Inflammatory macrophage treated with lipopolysaccharide for 4 hours (primary cell): ENCODE measurements at places on chromosomes 3 and 15.

- DNase-seq: no peak
Observed at GRCh38 chr3:135240426-135240825, 445.4 kb downstream of the EPHB1 start.

- no peak for DNase-seq
Observed at GRCh38 chr3:107953722-107954121, 137.1 kb downstream of the CD47 start.

DNA sequence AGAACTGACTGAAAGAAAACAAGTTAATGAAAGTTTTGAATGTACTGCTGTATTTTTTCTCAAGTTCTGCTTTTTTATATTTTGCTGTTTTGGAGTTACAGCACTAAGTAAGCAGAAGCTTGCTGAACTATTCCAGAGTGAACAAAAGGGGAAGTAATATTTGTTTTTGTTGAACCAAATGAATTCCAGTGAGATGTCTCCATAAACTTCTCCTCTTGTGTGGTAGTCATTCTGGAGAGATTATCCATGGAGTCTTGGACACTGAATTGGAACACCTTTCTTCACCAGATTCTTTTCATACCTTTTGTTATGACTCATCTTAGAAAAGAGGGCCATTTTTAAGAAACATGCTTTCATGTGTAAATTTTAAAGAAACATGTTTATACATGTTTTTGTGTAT lies 8.8 kb downstream of the ANKUB1 start:
- DNase-seq: peak; percentile 86

- no peak for DNase-seq
Observed at GRCh38 chr15:61130950-61131942, 97.9 kb downstream of the RORA start.

GRCh38 chr15:72037321-72037720 lies 80.6 kb downstream of the MYO9A start:
- no peak for DNase-seq

GRCh38 chr3:128041344-128041743 lies 10.9 kb upstream of the SEC61A1 start:
- no peak for DNase-seq

DNA sequence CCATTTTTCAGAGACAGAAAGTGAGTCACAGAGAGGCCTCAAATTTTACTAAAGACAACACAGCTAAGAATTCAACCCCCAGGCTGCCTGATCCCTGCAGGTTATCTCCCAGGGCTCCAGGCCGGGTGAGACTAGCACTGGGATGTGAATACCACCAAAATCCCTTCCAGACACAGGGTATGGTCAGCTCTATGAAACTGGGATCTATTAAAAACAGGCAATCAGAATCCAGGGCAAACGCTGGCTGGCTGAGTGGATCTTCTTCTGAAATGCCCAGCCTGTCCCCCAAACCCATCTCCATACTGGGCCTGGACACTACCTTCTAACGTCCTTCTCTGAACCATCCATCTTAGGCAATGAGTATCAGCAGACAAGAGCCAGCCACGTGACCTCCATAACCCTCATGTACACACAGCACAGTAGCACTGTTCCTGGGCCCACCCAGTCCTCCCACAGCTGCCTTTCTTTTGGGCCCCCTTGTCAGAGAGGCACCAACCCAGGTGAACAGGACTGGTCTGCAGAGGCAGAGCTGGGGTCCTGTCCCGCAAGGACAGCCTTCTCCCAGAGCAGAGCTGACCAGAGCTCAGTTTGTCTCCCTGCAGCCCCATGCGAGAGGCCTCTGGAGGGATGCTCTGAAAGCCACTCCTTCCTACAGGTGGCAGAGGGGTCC lies 1.9 kb downstream of the RAB6B start:
- DNase-seq: no peak

GRCh38 chr3:107660306-107660976 lies 137.7 kb downstream of the BBX start:
- peak; percentile 63 for DNase-seq

DNA sequence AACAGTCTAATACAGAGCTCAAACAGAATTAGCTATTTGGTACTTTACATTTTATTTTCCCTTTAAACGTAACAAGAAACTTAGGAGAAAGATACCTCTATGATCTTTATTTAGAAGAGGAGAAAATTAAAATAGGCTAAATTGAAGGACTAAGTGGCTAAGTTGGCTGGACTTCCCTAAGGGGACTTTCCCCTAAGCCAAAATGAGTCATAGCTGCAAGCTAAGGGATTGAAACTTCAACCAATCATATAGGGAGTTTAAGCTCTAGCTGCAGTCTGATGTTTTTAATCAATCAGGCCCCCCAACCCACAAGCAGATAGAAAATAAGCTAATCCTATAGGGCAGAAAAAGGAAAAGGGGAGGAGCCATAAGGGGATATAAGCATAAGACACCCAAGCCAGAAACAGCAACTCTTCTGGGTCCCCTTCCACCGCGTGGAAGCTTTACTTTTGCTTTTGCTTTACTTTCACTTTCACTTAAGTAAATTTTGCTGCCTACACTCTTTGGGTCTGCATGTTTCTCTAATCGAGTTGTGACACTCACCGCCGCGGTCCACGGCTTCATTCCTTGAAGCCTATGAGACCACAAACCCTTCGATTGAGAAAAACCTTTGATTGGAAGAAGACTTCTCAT lies 1108.5 kb upstream of the EPHA6 start:
- peak; percentile 49 for DNase-seq

GRCh38 chr15:35486296-35486695 lies 59.7 kb downstream of the DPH6 start:
- DNase-seq: no peak

- no peak for DNase-seq
Observed at GRCh38 chr15:68852461-68852860, 31.8 kb upstream of the ANP32A start.

DNA sequence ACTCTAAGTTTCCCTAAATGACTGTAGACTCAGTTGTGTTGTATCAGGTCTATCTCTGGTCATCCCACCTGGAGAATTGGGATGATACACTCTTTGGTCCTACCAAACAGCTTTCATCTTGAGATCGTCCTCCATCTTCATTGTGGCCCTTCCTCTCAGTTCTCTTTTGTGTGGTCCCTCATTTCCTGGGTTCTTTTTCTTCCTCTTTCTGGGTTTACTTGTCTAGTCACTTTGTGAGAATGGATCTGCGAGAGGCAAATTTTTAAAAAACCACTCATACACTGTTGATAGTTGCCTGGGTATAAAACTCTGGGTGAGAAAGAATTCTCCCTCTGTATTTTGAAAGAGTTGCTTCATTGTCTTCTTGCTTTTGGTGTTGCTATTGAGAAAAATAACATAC lies 6.0 kb upstream of the AMOTL2 start:
- no peak for DNase-seq

GRCh38 chr3:140585828-140586227 lies 92.0 kb upstream of the TRIM42 start:
- no peak for DNase-seq

DNA sequence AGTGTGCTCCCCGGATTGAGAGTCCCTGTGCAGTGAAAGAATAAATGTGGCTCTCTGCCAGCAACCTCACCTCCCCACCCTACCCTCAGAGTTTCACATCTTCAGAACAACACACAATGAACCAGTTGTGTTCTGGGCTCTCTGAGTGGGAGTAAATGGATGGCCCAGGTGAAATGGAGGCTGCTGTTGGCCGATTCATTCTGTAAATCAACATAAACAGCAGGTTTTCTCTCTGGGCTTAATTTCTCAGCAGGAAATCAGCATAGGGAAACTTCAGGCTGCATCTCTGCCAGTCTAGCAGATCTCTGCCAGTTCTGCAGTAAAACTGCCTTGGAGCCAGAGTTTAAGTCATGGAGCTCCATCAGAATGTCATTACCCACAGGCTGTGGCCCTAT lies 54.6 kb upstream of the FURIN start:
- no peak for DNase-seq

DNA sequence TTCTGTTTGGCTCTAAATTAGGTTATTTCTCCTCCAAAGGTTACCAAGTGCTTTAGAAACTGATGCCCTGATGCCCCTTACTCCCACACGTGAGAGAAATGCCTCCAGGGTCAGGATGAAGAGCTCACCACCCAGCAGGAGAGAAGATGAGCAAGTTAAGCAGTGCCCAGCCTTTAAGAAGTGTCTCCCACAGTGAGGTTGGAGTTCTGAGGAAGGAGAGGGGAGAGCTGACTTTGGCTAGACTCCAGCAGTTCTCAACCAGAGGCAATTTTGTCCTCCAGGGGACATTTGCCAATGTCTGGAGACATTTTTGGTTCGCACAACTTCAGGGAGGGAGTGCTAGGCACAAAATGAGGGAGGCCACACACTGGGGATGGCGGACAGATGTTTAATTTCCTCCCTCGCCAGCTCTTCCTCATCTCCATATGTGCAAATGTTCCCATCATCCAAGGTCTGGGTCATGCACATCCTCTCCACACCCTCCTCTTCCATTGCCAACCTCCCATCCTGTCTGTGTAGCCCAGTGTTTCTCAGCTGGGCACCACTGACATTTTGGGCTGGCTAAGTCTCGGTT lies 50.6 kb upstream of the SLC7A14 start:
- no peak for DNase-seq

DNA sequence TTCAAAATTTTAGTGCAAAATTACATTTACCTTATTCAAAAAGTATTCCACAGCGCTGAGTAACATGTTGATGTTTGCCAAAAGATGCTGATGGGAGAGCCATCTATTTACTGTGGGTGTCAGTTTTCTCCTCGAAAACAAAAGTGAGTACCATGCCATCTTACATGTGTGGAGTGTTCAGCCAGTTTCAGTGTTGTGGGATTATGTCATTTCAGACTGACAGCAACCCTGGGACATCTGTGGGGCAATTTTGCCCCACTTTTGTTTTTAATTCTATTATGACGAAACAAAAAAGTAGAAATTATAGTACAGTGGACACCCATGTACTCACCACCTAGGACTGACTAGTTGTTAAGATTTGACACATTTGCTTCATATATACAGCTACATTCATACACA lies 19.6 kb downstream of the SLCO3A1 start:
- peak; percentile 53 for DNase-seq

DNA sequence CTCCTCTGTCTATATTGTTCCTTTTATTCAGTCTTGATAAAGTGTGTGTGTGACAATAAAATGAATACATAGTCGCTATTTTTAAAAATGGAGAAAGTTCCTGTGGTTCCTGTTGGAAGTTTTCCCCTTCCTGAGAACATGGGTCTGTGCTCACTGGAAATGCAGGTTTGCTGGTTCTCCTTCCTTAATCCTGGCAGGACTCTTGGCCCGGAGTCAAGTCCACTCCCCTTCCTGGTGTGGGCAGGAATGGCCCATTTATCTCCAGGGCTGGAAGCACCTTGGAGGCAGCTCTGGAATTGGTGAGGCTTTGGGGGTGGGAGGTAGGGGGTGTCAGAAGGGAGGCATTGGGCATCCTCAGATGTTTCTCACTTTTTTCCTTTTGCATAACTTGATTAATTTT lies 30.1 kb downstream of the FOXL2 start:
- DNase-seq: no peak

DNA sequence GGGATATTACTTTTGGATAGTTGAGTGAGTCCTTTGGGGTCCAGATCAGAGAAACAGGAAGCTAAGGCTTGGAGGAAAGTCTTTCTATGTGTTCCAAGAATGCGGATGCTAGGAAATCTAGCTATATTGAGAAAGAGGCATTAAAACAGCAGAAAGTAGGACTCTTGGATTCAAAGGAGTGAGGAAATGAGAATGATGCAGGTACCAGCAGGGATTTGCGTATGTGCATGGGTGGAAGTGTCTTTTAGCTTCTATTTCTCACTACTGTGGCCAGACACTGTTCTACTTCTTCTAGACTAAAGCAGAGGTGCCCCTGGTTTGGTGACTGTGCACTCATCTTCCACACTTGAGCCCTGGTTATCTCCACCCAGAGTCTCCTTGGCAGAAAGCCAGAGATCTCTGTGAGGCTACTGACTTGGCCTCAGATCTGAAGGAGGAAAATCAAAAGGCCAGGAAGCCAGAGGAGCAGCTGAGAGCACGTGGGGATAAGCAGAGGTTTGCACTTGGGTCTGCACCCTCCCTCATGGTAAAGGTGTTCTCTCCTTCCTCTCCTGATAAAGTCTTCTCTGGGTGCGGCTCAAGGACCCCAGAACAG lies 44.3 kb downstream of the ATP2B2 start:
- no peak for DNase-seq

GRCh38 chr15:63447017-63447676 lies 57.2 kb upstream of the USP3 start:
- DNase-seq: peak; percentile 34

DNA sequence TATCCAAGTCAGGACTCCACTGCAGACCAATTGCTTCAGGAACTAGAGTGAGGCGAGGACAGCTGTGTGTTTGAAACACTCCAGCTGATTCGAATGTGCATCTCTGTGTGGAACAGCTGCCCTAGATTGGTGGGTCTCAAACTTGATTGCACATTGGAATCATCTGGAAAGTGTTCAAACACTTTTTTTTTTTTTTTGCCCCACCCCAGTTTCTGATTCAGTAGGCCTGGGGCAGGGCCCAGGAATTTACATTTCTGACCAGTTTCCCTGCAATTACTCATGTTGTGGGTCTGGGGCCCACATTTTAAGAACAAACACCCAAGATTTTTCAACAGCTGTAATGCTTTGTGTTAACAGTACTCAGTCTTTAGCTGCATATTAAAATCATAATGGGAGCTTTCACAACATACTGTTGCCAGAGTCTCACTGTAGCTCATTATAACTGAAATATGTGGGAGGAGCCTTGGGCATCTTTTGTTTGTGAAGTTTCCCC lies 156.6 kb downstream of the NR1D2 start:
- no peak for DNase-seq

- no peak for DNase-seq
Observed at GRCh38 chr15:87268675-87269074, 987.9 kb downstream of the NTRK3 start.

DNA sequence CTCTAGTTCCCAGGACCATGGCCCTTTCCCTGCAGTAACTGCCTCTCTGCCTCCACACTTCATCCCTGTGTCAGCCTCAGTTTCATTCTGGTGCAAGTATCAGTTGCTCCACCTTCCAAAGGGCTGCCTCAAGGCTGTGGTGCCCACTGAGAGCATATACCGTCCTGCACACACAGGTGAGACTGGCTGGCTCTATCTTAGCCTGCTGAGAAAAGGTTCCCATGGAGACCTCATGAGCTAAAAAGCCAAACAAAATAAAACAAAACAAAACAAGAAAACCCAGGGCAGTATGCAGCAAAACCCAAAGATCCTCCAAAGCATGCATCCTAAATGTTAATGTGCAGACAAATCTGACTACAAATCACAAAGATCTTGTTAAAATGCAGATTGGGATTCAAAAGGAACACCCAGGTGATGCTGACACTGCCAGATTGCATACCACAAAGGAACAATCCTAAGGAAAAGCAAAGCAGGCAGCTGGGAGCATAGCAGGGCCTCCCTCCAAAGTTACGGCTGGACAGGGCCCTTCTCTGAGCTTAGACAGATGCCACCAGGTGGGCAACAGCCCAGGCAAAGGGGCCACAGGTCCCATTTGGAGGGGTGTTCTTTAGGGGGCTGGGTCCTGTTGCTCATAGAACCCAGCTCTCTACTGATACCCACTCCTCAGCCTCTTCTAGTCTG lies 76.3 kb upstream of the SLCO2A1 start:
- DNase-seq: no peak

DNA sequence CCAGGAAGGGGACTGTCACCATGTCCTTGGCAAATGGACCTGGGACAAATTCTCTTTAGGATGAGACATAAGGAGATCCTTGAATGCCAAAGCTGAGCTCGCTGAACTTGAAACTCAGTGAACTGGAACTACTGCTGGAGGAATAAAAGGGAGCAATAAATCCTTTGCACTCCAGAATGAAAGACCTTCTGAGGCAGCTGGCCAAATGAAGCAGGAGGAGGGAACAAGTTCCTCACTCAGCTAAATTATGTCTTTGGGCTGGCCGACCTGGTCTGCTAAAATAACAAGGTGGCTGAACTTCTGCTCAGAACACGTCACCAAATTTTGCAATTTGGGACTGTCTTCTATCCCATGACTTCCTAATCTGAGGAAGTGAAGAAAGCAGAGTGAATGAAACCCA lies 314.7 kb downstream of the LPP start:
- peak; percentile 89 for DNase-seq
